Activated CD4-positive, alpha-beta memory T cell treated with anti-CD3 and anti-CD28 coated beads, Interleukin-2, amount 10 ng/mL, durations not matched to agents 7 days and 5 days (primary cell): ENCODE measurements at places on chromosomes 5 and 9. TPM values are rescaled to one million over a fixed set of nuclear protein-coding genes. Genes with fewer than 3 reads are reported as not detected.

PCDHAC1 gene
- total RNA-seq, result not detected

DNA sequence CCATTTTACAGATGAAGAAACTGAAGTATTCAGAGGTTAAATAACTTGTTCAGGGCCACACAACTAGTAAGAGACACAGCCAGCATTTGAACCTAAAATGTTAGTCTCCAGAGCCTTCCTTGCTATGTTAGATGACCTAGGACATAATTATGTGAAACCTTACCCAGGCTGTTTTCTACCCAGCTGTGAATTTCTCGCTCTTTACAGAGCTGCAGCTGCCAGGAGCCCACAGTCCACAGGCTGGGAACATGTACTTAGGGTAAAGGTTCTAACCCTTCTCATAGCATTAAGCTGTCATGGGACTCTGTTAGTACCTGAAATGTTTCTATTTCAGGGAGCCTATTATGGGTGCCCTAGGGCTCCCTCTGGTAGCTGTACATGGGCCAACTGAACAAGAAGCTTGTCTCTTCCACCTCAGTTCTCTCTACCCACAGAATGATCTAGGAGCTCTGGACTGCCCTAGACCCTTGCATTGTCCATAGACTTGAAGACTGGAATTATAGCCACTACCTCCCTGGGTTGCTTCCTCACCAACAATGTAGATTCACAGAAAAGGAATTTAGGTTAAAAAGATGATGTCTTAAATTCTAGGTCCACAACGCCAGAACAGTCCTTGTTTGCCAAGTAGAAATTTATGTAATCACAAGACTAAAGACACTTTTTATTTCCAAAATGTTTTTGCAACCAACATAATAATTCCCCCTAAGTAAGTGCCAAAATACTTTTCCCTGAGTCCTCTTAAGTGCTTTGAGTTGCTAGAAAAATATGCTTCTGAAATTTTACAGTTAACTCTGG lies 262.9 kb downstream of the PIK3R1 start:
- H3K4me1 ChIP-seq, result no peaks in the 10 kb centered on the region
- H3K36me3 ChIP-seq, result no peaks in the 10 kb centered on the region
- peaks cover 8% of the 10 kb centered on the region for H3K27me3 ChIP-seq
- H3K4me3 ChIP-seq, result no peak overlapping the region
- DNase-seq, result no peak

WDR38 gene
- not detected for total RNA-seq

- H3K36me3 ChIP-seq, result no peaks in the 10 kb centered on the region
- H3K4me1 ChIP-seq, result no peaks in the 10 kb centered on the region
- peaks cover 2% of the 10 kb centered on the region for H3K27me3 ChIP-seq
- no peak for DNase-seq
Measured at GRCh38 chr9:1941989-1942388, 73.2 kb upstream of the SMARCA2 start.

- no peak for DNase-seq
- no peaks in the 10 kb centered on the region for H3K4me1 ChIP-seq
- H3K27me3 ChIP-seq, result no peaks in the 10 kb centered on the region
- no peaks in the 10 kb centered on the region for H3K36me3 ChIP-seq
Measured at GRCh38 chr9:14932641-14933040, 22.4 kb upstream of the FREM1 start.

QRFP gene
- not detected for total RNA-seq

- no peak for DNase-seq
- no peaks in the 10 kb centered on the region for H3K36me3 ChIP-seq
- H3K4me3 ChIP-seq, result no peak overlapping the region
- no peaks in the 10 kb centered on the region for H3K27me3 ChIP-seq
- peaks cover 11% of the 10 kb centered on the region for H3K4me1 ChIP-seq
- no peak overlapping the region for H3K27ac ChIP-seq
Measured at GRCh38 chr5:110106750-110107149, 417.0 kb downstream of the MAN2A1 start.

- peaks cover 7% of the 10 kb centered on the region for H3K4me1 ChIP-seq
- no peak for DNase-seq
- no peak overlapping the region for H3K27ac ChIP-seq
- H3K27me3 ChIP-seq, result no peaks in the 10 kb centered on the region
Measured at GRCh38 chr5:93654676-93655075, 71.7 kb downstream of the NR2F1 start.

CYLC2 gene
- total RNA-seq, result not detected

DNA sequence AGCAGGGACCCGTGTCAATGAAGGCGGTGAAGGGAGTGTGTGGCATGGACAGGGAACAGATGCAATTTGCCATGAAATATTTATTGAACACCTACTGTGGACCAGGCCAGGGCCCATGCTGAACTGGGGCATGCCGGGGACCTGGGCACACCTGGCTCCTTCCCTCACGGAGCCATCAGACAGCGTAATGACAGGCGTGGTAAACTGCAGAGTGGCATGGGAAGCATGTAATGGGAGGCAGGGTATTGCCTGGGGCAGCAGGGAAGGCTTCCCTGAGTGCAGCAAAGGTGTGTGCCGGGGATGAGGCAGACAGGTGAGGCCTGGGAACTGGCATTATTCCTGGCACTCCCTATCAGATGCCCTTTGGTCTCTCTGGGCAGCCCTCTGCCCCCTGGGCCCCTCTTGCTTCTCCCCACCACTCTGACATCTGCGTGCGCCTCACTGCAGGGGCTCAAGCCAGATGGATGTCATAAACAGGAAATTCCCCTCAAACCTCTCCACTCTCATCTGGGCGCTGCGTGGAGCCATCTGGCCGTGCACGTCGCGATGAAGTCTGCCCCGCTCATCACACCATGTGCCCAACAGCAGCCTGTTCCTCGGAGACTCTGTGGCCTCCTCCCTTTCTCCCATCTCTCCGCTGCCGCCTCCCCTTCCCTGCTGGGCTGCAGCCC lies 67.6 kb downstream of the HMCN2 start:
- no peaks in the 10 kb centered on the region for H3K36me3 ChIP-seq
- no peak overlapping the region for H3K4me3 ChIP-seq
- DNase-seq, result no peak
- H3K27ac ChIP-seq, result no peak overlapping the region
- peaks cover 14% of the 10 kb centered on the region for H3K27me3 ChIP-seq

GRCh38 chr5:141637123-141637766 lies 448 bp downstream of the RELL2 start:
- peaks cover 48% of the 10 kb centered on the region for H3K36me3 ChIP-seq
- peak overlapping the region; percentile 93 for H3K4me3 ChIP-seq
- H3K27me3 ChIP-seq, result no peaks in the 10 kb centered on the region
- H3K4me1 ChIP-seq, result peaks cover 66% of the 10 kb centered on the region
- DNase-seq, result peak; percentile 64

CPLANE1 gene
- total RNA-seq, result 5.5 TPM

DNA sequence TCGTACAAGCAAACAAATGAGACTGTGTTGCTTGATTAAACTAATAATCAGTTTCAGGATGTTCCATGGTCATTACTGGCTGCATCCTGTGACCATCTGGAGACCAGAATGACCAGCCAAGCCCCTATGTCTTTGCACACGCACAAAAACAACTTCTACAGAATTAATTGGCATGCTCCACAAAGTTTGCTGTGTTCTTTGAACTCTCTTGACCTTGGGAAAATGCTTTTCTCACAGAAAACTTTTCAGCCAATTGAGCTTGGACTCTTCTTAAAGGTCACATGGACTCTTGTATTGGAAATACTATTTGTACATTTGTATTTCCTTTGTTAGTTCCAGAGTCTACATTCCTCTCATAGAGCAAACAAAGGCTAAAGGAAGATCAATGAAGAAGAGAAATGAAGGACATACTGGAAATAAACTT lies 147.8 kb downstream of the ARRDC3 start:
- no peaks in the 10 kb centered on the region for H3K4me1 ChIP-seq
- no peak overlapping the region for H3K4me3 ChIP-seq
- H3K27ac ChIP-seq, result no peak overlapping the region
- peaks cover 13% of the 10 kb centered on the region for H3K27me3 ChIP-seq

DNA sequence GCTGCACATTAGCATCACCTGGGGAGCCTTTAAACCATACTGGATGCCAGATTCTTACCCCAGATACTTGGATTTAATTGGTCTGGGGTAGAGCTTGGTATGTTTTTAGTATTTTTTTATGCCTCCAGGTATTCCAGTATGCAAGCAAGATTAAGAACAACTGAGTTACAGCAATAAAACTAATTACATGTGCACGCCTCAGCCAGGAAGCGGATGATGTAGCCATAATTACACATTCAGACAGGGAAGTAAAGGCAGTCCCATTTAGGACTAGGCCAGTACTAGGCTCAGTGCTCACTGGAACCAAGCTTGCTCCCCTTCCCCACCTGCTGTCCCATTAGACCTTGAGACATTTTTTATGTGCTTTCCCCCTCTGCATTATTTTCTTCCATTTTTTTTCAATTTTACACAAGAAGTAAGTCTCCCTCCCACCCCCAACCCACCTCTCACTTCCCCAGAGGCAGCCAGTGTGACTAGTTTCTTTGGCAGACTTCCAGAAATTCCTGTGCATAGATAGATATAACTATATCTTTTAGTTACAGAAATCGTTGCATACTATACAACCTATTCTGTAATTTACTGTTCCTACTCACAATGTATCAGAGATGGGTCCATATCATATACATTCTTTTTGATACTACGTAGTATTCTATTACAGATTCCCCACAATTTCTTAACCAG lies 7.1 kb upstream of the GNAQ start:
- no peak overlapping the region for H3K4me3 ChIP-seq
- no peaks in the 10 kb centered on the region for H3K36me3 ChIP-seq
- peaks cover 2% of the 10 kb centered on the region for H3K27me3 ChIP-seq
- H3K4me1 ChIP-seq, result peaks cover 22% of the 10 kb centered on the region

NTNG2 gene
- total RNA-seq, result 5.9 TPM

DNA sequence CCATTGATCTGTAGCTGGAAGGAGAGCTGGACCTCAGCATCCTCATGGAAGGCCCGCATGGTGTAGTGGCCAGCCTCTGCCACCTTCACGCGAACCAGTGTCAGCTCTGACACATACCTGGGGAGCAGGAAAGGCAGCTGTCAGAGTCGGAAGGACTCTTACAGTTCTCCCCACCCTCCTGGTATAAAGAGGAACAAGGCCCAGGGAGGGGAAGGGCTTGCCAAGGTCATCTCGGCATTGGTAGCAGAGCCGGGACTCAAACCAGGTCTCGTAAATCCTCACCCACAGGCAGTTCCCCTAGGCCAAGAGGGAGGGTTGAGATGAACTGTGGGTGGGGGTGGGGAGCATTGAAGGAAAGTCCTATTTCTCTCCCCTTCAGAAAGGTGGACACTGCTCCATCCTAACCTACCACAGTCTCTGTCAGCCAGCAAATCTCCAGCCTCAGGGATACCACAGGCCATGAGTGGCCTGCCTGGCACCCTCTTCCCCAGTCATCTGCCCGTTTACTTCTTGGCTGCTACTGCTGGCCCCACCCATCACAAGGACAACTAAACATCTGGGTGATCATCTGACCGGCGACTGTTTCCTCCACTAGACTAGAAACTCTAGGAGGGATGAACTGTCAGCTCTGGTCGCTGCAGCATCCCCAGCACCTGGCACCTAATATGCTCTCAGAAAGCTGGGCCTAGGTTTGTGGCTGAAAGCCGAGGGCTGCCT lies 23.5 kb downstream of the PDGFRB start:
- no peaks in the 10 kb centered on the region for H3K36me3 ChIP-seq
- peaks cover 2% of the 10 kb centered on the region for H3K4me1 ChIP-seq
- no peak for DNase-seq
- no peak overlapping the region for H3K4me3 ChIP-seq

DNA sequence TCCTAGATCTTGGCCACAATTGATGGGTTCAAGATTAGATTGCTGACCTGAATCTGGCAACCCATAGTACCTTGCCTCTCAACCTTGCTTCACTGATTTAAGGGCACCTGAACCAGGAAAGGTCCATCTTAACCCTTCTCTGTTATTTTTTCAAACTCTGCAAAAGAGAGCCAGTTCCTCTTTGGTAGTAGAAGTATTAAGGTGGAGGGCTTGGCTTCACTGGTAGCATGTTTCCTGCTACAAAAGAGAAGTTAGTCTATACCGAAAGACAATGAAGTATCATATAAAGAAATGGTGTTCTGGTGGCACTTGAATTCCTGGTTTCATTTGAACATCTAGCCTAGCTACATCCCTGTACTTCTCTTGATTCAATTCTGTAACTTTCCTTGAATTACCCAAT lies 8.5 kb downstream of the ALG2 start:
- H3K27me3 ChIP-seq, result peaks cover 12% of the 10 kb centered on the region
- H3K4me3 ChIP-seq, result no peak overlapping the region
- no peak for DNase-seq
- H3K36me3 ChIP-seq, result peaks cover 33% of the 10 kb centered on the region
- no peak overlapping the region for H3K27ac ChIP-seq

- H3K36me3 ChIP-seq, result no peaks in the 10 kb centered on the region
- no peaks in the 10 kb centered on the region for H3K4me1 ChIP-seq
- H3K27me3 ChIP-seq, result no peaks in the 10 kb centered on the region
- H3K4me3 ChIP-seq, result no peak overlapping the region
- DNase-seq, result no peak
- H3K27ac ChIP-seq, result no peak overlapping the region
Measured at GRCh38 chr5:130652176-130652575, 512.9 kb downstream of the HINT1 start.

- H3K27me3 ChIP-seq, result no peaks in the 10 kb centered on the region
- no peak for DNase-seq
- H3K27ac ChIP-seq, result no peak overlapping the region
- no peak overlapping the region for H3K4me3 ChIP-seq
- no peaks in the 10 kb centered on the region for H3K4me1 ChIP-seq
Measured at GRCh38 chr5:113153512-113154097, 177.0 kb downstream of the DCP2 start.

DNA sequence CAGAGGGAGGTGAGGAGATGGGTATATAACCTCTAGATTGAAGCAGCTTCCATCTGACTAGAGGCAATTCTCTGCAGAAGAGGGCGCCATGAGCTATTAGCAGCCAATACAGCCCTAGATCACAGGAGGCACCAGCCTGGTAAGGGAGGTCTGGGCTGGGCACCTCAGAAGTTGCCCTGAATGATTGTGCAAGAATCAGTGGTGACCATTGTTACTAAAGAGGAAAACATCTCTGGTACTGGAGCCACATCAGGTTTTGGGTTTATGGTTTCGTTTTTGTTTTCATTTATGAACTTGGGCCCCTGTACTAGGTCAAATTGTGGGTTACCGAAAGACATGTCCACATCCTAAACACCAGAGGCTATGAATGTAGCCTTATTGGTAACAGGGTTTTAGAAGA lies 342.0 kb downstream of the MLLT3 start:
- H3K27ac ChIP-seq, result no peak overlapping the region
- no peaks in the 10 kb centered on the region for H3K27me3 ChIP-seq
- H3K4me1 ChIP-seq, result peaks cover 9% of the 10 kb centered on the region
- H3K36me3 ChIP-seq, result peaks cover 18% of the 10 kb centered on the region

- peaks cover 87% of the 10 kb centered on the region for H3K4me1 ChIP-seq
- peaks cover 47% of the 10 kb centered on the region for H3K36me3 ChIP-seq
- H3K27me3 ChIP-seq, result no peaks in the 10 kb centered on the region
- H3K4me3 ChIP-seq, result peak overlapping the region; percentile 87
- peak overlapping the region; percentile 97 for H3K27ac ChIP-seq
Measured at GRCh38 chr5:80189201-80189600, 66.6 kb downstream of the SERINC5 start.

- no peak for DNase-seq
- H3K27ac ChIP-seq, result no peak overlapping the region
- H3K27me3 ChIP-seq, result peaks cover 2% of the 10 kb centered on the region
- H3K4me1 ChIP-seq, result no peaks in the 10 kb centered on the region
Measured at GRCh38 chr9:121835587-121836365, 184.3 kb downstream of the DAB2IP start.

GPR151 gene
- not detected for total RNA-seq
